ENCODE measurements at places on chromosomes 5 and 9. TPM values are rescaled to one million over a fixed set of nuclear protein-coding genes. Genes with fewer than 3 reads are reported as not detected.

DNA sequence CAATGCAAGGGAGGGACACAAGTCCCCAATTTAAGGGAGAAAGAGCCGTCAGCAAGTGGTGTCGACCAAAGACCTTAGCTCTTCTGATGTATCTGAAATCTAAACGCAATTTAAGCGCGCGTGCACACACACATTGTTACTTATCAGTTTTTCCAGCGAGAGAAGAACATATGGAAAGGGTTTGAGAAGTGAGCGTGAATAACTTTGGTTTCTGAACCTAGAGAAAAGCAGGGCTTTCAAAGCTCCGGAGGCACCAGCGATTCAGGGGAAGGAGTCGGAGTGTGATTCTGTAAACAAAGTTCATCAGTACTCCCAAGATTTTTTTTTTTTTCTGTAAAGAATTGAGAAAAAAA lies 191.8 kb downstream of the MEF2C start:
- H3K4me1 ChIP-seq = peaks cover 16% of the 10 kb centered on the region
- peak overlapping the region; percentile 70 for H3K4me3 ChIP-seq
- H3K27me3 ChIP-seq = peaks cover 38% of the 10 kb centered on the region
- no peaks in the 10 kb centered on the region for H3K36me3 ChIP-seq
- DNase-seq = no peak

Gene TNC
- 71.0 TPM for total RNA-seq

GRCh38 chr9:84669013-84669287 lies 579 bp upstream of the NTRK2 start:
- DNase-seq = no peak
- no peaks in the 10 kb centered on the region for H3K36me3 ChIP-seq
- H3K27ac ChIP-seq = no peak overlapping the region
- no peaks in the 10 kb centered on the region for H3K4me1 ChIP-seq
- no peak overlapping the region for H3K4me3 ChIP-seq
- H3K27me3 ChIP-seq = peaks cover 13% of the 10 kb centered on the region

Gene CDC20B
- not detected for total RNA-seq

DNA sequence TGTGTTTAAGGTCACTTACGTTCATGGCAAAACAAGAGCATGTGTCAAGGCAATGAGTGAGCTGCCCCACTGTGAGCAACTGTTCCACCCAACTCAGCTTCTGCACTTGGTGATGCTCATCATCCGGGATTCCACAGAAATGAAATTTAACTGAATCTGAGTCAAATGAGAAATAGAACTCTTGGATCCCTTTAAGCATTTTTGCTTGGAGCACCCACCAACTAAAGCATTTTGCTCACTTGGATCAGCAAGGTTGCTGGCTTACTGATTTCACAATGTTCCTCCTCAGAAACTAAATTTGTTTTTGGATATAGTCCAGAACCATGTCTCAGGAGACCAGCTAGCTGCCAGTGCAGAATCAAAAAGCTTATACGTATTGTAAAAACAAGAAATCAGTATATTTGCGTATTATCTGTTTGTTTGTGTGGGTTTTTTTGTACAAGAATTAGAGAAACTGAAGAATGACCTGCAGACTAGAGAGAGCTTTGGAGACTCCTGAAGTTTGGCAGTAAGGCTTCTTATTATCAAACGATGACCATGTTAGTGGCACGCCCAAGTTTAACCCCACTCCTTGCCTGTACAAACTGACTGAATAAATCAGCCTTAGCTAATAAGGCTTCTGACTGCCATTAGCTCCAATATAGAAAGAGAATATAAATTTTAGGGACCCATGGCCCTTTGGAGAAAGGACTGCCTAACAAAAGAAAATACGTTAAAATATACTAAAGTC lies 153.8 kb upstream of the FST start:
- no peaks in the 10 kb centered on the region for H3K27me3 ChIP-seq
- no peak for DNase-seq
- H3K4me3 ChIP-seq = no peak overlapping the region
- peaks cover 42% of the 10 kb centered on the region for H3K4me1 ChIP-seq

Gene RLN2
- total RNA-seq = not detected

Gene DMGDH
- not detected for total RNA-seq

Gene SLC46A2
- total RNA-seq = not detected
